ENCODE measurements at places on chromosomes 1 and 21.

GRCh38 chr1:147243228-147243685 lies 773 bp downstream of the CHD1L start:
- DNase-seq = no peak

DNA sequence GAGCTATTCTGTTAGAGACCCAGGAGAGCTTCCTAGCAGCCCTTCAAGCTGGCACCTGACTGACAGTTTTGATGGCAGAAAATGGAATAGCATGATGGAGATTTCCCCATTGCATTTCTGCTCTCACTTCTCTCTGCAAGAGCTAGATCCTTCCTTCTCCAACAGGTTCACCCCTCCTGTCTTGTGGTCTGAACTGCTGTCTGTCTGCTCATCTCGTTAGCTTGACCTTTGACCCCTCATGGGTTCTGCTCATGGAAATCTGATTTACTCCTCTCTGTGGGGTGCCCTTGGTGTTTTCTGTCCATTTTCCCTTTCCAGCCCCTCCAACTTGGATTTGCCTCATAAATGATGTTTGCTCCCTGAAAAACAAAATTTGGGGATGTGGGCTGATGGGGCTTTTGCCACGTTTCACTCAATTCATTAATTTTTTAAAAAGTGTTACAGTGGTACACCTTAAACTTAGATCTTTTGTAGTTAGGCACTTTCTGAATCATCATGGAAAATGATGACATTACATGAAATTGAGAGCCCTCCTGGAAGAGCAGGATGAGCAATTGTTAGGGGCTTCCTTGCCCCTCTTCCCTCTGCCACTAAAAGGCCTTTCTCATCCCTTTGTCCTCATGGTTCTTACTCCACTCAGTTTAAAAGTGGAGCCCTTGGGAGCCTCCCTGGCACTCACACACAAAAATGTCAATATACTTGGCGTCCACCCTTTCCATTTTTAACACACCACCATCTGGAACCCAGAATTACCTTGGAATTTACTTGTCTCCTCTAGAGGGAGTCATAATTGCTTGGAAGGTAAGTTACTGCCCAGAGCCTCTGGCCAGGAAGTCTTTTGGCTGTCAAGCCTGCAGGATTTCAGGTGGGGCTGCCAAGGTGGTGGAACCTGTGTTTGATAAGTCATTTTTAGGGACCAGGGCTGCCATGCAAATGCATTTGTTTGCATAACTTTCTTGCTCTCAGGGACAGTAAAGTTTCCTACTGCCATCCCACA lies 31.9 kb upstream of the IL19 start:
- DNase-seq = no peak

DNA sequence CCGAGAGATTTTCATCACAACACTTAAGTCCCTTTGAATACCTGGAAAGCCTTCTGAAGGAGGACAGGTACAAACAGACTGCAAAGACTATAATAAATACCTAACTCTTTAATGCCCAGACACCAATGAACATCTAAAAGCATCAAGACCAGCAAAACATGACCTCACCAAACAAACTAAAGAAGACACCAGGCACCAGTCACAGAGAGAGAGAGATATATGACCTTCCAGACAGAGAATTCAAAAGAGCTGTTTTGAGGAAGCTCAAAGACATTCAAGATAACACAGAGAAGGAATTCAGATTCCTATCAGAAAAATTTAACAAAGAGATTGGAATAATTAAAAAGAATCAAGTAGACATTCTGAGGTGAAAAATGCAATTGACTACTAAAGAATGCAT lies 50.6 kb upstream of the ACADM start:
- no peak for DNase-seq

GRCh38 chr1:8822373-8823294 lies 5.2 kb upstream of the RERE start:
- peak; percentile 44 for DNase-seq

- DNase-seq = no peak
These were observed 239.3 kb downstream of the KCNK2 start for GRCh38 chr1:215321802-215322201.

- no peak for DNase-seq
These were observed 22.9 kb upstream of the GFI1 start for GRCh38 chr1:92509619-92510018.

DNA sequence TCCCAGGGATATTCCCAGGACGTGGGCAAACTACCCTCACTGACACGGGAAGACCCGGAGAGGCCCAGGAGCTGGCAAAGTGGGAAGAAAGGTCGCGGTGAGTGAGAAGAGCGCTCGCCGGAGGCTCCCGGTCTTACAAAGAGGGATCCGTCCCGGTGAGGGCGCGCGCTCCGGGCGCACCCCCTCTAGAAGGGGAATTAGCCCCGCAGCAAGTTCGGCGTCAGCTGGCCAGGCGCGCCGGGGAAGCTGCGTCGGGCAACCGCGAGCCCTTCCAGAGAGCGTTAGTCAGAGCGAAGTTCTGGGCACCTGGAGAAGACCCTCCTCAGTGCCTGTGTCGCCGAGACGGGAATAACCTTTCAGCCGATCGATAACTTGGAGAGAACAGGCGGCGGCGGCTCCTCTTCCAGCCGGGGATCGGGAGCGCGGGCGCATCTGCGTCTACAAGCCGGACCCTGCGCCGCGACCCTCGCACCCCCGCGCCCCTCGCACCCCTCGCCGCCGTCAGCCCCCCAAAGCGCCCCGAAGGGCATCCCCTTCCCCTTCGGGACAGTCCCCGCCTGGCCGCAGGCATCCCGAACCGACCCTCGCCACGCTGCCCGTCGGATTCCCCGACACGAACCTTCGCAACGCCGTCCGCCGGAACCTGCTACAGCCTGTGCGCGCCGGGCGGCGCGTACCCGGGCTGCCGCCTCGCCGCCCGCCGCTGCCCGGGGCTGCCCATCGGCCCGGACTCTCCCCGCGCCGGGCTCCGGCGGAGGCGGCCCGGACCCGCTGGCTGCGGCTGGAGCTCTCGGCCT lies 485 bp downstream of the SIPA1L2 start:
- DNase-seq = no peak

DNA sequence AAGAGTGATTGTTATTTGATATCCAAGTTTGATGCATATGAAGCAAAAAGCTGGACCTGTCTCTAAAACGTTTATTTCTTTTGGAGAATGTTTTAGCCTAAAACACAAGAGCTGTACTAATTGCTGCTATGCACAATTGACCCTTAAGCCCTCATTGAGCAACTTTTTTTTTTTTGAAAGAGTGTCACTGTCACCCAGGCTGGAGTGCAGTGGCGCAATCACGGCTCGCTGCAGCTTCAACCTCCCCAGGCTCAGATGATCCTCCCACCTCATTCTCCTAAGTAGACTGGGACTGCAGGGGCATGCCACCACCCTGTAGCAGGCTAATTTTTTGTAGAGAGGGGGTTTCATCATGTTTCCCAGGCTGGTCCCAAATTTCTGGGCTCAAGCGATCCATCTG lies 129.1 kb downstream of the PIK3R3 start:
- no peak for DNase-seq

- peak; percentile 86 for DNase-seq
These were observed 6.5 kb downstream of the CAPN9 start for GRCh38 chr1:230753586-230754251.

DNA sequence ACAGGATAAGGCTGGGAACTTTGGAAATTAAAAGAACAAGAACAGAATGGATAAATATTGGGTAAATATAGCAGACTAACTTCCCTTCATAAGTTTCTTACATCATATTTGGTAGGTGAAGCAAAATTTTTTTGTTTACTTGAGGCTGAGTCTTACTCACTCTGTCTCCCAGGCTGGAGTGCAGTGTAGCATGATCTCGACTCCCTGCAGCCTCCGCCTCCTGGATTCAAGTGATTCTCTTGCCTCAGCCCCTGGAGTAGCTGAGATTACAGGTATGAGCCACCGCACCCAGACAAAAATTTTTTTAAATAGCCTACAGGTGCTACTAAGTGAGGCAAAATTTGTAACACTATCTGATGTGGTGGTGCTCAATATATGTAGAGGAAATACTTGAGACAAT lies 50.7 kb downstream of the TM2D1 start:
- DNase-seq = no peak

GRCh38 chr21:45169682-45170081 lies 95.3 kb downstream of the ADARB1 start:
- no peak for DNase-seq

DNA sequence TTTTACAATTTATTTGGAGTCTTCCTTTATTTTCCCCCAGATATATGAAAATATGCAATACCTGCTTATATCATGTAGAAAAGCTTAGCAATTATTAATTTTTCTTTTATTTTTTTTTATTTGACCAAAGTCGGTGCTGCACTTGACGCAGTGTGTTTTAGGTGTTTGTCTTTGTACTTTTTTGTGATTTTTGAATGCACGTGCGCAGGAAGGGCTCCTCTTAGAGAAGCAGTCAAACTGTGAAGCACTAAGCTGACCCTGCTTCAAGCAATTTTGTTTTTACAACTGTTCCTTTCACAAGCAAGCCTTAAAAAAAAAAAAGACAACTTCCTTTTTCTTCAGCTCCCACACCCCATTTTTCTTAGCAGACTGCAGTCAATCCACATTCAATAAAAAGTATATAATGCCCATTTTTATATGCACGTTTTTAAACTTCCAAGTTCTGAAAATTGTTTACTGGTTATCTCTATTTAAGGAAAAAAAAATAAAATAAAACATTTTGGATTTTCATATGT lies 267.4 kb downstream of the TM2D1 start:
- no peak for DNase-seq

DNA sequence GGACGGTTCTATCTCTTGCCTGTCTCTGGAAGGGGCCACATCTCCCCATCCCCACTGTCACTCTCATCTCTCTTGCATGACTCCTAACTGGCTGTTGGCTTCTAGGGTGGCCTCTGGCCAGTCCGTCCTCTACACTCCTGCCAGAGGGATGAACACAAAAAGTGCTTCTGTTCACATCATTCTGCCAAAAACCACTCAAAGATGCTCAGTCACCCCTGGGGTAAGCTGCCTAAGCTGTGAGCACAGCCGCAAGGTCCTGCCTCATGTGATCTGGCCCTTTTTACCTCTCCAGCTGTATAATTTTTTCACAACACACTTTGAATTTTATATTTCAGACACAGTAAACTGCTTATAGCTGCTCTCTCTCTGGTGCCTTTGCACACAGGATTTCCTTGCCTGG lies 97.6 kb upstream of the CD34 start:
- DNase-seq = no peak

GRCh38 chr1:2443277-2444137 lies 31.1 kb upstream of the PEX10 start:
- no peak for DNase-seq

DNA sequence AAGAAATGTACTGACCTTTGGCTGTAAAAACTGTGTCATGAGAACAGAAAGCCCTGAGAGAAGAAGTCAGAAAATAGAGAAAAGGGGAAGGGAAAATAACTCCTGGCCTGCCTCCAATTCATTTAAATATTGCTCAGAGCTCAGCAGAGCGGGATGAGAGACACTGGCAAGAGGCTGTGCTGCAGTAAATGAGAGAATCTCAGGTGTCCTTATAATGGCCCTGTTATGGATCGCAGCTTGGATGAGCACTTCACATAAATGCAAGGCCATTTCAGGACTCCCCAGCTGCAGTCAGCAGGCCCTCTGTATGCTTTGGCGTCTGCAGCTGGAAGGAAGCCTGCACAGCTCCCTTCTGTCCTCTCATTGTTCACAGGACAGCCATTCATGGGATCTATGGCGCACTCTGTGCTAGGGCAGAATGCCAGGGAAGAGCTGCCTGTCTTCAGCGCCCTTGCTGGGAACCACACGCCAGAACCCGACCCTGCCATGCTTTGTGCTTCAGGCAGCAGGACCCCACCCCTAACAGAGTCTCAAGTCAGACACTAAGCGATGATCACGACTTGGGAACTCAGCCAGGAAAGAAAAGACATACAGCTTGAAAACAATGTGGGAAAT lies 20.7 kb upstream of the ABCB10 start:
- peak; percentile 85 for DNase-seq

GRCh38 chr21:16323596-16323995 lies 593.8 kb downstream of the USP25 start:
- no peak for DNase-seq

GRCh38 chr1:65392497-65392896 lies 28.0 kb upstream of the LEPR start:
- no peak for DNase-seq

GRCh38 chr1:204493984-204494280 lies 673 bp downstream of the PIK3C2B start:
- DNase-seq = no peak

GRCh38 chr21:26935977-26936376 lies 30.9 kb downstream of the ADAMTS5 start:
- peak; percentile 88 for DNase-seq

- DNase-seq = no peak
These were observed 29.9 kb downstream of the DHRS3 start for GRCh38 chr1:12587981-12588640.

DNA sequence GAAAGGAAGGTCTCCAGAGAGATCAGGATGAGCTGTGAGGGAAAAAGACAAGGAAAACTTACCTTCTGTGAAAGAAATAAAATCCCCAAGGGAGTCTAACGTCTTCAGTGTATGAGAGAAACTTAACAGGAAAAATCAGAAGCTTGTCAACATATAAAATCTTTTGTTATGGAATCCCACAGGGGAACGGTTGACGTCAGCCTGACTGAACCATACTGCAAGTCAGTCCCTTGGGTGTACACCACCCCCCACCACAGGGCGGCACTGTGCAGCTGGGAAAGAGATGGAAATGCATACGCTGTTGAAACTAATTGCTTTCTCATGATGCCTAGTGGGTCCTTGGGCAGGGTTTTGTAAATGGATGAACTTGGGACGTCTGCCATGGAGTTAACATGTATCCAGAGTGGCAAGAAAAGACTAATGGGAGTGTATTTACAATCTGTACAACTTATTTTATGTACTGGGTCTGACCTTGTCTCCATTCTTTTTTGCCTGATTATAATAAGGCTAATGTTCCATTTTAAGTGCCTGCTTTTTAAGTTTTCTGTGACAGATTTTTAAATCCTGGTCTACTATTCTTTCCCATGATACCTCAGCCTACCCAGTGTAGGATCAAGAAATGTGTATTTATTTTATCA lies 22.7 kb downstream of the UTP25 start:
- DNase-seq = peak; percentile 96

- DNase-seq = no peak
These were observed 16.4 kb downstream of the EPHA2 start for GRCh38 chr1:16139473-16139962.

GRCh38 chr1:223556414-223557129 lies 108.9 kb downstream of the CAPN8 start:
- DNase-seq = peak; percentile 15

DNA sequence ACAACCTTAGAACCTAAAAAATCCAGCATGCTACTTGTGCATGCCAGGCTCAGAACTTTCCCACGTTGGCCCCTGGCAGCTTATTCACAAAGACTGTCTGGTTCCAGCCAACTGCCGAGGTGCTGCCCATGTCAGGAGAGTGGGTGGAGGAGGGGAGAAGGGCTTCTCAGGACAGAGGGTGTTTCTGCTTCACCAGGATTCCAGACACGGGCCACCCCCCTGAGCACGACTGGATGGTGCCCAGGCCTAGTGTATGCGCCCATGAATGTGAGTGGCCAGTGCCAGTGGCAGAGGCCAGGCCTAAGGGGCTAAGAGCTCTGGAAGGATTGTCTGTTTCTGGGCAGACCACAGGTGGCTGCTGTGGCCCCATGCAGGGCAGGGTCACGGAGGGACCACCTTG lies 148.2 kb upstream of the COL6A1 start:
- DNase-seq = no peak

GRCh38 chr1:160951443-160952128 lies 3.0 kb downstream of the ITLN2 start:
- DNase-seq = peak; percentile 37

- DNase-seq = peak; percentile 37
These were observed 29.8 kb downstream of the PKP1 start for GRCh38 chr1:201313086-201313485.

Measured in NCI-H1694 (cell line).